ENCODE measurements at places on chromosomes 12 and 14.

- no peaks in the 10 kb centered on the region for H3K36me3 ChIP-seq
- no peak for DNase-seq
- no peak overlapping the region for H3K4me3 ChIP-seq
- no peaks in the 10 kb centered on the region for H3K27me3 ChIP-seq
- no peaks in the 10 kb centered on the region for H3K4me1 ChIP-seq
- no peak overlapping the region for H3K27ac ChIP-seq
Measured at GRCh38 chr12:10115890-10116289, 14.1 kb downstream of the CLEC7A start.

- H3K4me1 ChIP-seq, result no peaks in the 10 kb centered on the region
- no peak for DNase-seq
- no peak overlapping the region for H3K4me3 ChIP-seq
- no peak overlapping the region for H3K27ac ChIP-seq
Measured at GRCh38 chr12:119020406-119021360, 39.3 kb downstream of the SRRM4 start.

GRCh38 chr12:58925751-58926150 lies 5.4 kb upstream of the LRIG3 start:
- DNase-seq, result no peak
- no peaks in the 10 kb centered on the region for H3K4me1 ChIP-seq
- no peak overlapping the region for H3K4me3 ChIP-seq
- H3K27me3 ChIP-seq, result no peaks in the 10 kb centered on the region
- H3K36me3 ChIP-seq, result no peaks in the 10 kb centered on the region
- no peak overlapping the region for H3K27ac ChIP-seq

DNA sequence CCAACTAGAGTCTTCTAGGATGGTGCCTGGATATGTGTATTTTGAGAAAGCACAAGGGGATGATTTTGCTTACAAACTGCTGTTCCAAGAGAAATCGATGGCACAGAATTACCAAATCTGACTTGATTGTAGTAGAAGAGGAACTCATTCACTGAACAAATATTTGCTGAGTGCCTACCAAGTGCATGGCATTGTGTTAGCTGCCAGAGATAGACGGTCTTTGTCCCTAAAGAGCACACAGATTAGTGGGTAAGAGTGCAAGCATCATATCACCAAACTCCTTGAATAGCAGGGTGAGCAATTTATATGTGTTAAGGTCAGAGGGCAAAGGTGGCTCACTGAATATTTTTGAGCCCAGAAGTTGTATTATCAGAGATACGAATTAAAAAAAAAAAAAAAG lies 3.5 kb upstream of the FOXN3 start:
- H3K4me1 ChIP-seq, result no peaks in the 10 kb centered on the region
- H3K36me3 ChIP-seq, result no peaks in the 10 kb centered on the region
- DNase-seq, result no peak
- H3K27me3 ChIP-seq, result no peaks in the 10 kb centered on the region
- H3K4me3 ChIP-seq, result no peak overlapping the region
- H3K27ac ChIP-seq, result no peak overlapping the region

DNA sequence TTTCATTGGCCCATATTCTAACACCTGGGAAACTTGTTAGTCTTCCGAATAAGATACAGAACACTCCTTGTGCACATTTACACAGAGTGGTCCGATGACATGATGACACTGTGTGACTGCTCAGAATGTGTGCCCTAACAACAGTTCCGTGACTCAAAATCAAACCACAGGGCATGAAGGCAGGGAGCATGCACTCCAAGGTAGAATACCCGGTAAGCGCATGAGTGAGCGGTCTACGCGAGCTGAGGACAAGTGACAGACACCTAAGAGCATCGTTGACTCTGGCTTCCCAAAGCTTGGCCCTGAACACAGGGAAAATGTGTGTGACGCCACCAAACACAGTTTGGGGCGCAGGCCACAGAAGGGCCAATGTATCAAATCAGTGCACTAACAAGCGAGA lies 18.6 kb downstream of the CLIP1 start:
- H3K4me1 ChIP-seq, result peaks cover 37% of the 10 kb centered on the region
- DNase-seq, result no peak
- H3K27me3 ChIP-seq, result no peaks in the 10 kb centered on the region
- H3K36me3 ChIP-seq, result no peaks in the 10 kb centered on the region
- H3K27ac ChIP-seq, result no peak overlapping the region

DNA sequence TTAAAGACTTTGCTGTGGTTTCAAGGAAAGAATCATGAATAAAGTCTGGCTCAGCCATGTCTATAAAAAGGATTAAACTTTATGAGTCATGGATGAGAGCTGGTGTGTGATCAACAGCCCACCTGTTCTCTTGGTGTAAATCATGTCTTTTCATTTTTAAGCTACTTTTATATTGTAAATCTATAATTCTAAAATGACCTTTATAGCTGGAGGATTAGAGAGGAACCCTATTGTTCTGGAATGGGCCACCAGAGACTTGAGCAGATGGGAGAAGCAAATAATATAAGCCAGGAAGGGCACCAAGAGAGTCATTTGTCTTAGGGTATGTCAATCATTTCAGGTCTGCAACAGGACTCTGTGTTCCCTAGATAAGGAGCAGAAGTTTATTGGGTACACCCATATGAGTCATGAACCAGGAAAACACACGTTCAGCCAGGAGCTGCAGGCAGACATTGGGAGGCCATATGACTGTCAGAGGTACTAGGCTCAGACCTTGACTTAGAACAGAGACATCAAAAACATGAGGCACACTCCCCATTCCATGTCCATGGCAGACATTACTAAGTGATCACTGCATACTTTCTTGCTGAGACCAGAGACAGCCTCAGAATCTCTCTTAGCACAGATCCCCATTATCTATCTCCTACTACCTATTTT lies 49.3 kb downstream of the NDUFA12 start:
- DNase-seq, result no peak
- H3K36me3 ChIP-seq, result no peaks in the 10 kb centered on the region
- H3K4me1 ChIP-seq, result no peaks in the 10 kb centered on the region
- H3K27ac ChIP-seq, result no peak overlapping the region

DNA sequence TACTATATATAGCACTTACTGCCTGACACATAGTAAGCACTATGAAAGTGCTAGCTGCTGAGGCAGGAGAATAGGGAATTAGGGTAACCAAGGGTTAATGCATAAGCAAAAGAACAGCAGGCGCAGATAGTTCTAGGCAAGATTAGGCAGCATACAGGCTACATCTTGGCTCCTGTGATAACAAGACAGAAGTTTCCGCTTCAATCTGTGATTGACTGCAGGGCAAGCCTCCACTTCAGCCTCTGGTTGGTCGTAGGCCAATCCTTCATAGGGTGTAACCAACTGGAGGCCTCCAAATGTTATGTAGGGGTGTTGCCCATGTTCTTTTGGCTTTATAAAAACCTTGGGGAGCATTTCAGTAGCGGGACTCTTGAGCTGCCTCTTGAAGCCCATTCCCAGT lies 46.9 kb downstream of the KLHL28 start:
- no peaks in the 10 kb centered on the region for H3K4me1 ChIP-seq
- no peaks in the 10 kb centered on the region for H3K27me3 ChIP-seq
- H3K4me3 ChIP-seq, result peak overlapping the region; percentile 13
- no peaks in the 10 kb centered on the region for H3K36me3 ChIP-seq

GRCh38 chr12:31749024-31749704 lies 20.3 kb upstream of the AMN1 start:
- H3K36me3 ChIP-seq, result no peaks in the 10 kb centered on the region
- no peak overlapping the region for H3K4me3 ChIP-seq
- H3K4me1 ChIP-seq, result no peaks in the 10 kb centered on the region
- DNase-seq, result peak; percentile 67
- no peak overlapping the region for H3K27ac ChIP-seq

DNA sequence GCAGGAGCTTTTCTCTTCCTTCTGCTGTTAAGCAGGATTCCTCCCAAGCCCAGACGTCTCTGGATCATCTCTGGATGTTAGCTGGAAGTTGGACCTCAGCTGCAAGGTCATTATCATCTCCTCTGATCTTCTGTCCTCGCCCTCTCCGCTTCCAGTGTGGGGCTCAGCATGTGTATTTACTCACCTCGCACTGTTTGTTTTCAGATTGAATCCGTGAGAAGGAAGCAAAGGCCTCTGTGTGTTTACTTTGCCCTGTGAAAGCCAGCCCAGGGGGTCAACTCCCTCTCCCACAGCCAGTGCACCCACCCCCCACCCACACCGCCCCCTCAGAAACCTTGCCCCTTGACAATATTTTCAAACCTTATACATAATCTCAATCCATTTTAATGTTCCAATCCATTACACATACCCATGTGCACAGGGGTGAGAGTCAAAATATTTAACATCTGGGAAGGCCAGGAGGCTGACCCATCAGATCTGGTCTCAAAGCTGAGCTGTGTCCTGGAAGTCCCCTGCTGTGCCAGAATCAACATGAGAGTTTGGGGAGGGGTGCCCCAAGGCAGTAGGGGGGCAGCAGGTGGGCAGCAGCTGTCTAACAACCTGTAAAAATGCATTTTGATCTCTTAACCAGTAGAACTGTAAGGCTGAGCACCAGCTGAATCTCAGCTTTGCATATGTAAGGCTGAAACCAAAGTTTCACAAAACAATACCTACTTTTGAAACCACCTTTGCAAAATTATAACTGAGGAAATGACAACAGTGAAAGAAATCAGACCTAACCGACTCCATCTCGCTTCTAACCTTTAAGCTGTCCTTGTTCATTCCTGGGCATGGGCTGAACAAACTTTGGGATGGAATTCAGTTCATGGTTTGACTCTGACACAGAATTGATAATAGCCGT lies 157.9 kb downstream of the ZNF664 start:
- no peaks in the 10 kb centered on the region for H3K36me3 ChIP-seq
- no peaks in the 10 kb centered on the region for H3K4me1 ChIP-seq
- H3K27ac ChIP-seq, result no peak overlapping the region
- no peaks in the 10 kb centered on the region for H3K27me3 ChIP-seq
- no peak for DNase-seq
- no peak overlapping the region for H3K4me3 ChIP-seq

GRCh38 chr12:44497044-44497443 lies 379.1 kb downstream of the NELL2 start:
- no peaks in the 10 kb centered on the region for H3K27me3 ChIP-seq
- no peak overlapping the region for H3K27ac ChIP-seq
- H3K4me3 ChIP-seq, result no peak overlapping the region
- DNase-seq, result no peak

- no peak overlapping the region for H3K4me3 ChIP-seq
- H3K27me3 ChIP-seq, result no peaks in the 10 kb centered on the region
- H3K36me3 ChIP-seq, result no peaks in the 10 kb centered on the region
- H3K27ac ChIP-seq, result no peak overlapping the region
Measured at GRCh38 chr12:106281804-106282203, 20.7 kb upstream of the TCP11L2 start.

- H3K27ac ChIP-seq, result no peak overlapping the region
- H3K4me3 ChIP-seq, result no peak overlapping the region
- no peaks in the 10 kb centered on the region for H3K4me1 ChIP-seq
- H3K36me3 ChIP-seq, result peaks cover 17% of the 10 kb centered on the region
- H3K27me3 ChIP-seq, result no peaks in the 10 kb centered on the region
Measured at GRCh38 chr14:91977884-91978283, 30.4 kb upstream of the FBLN5 start.

DNA sequence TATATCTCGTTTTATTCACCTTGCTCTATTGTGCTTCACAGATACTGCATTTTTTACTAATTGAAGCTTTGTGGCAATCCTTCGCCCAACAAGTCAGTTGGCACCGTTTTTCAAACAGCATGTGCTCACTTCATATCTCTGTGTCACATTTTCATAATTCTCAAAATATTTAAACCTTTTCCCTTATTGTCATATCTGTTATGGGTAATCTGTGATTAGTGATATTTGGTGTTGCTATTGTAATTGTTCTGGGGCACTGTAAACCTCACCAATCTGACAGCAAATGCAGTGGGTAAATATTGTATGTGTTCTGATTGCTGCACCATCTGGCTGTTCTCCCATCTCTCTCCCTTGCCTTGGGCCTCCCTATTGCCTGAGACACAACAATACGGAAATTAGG lies 191.3 kb downstream of the BTG1 start:
- no peak for DNase-seq
- H3K27ac ChIP-seq, result no peak overlapping the region
- H3K36me3 ChIP-seq, result no peaks in the 10 kb centered on the region
- H3K27me3 ChIP-seq, result no peaks in the 10 kb centered on the region
- no peaks in the 10 kb centered on the region for H3K4me1 ChIP-seq

- peaks cover 8% of the 10 kb centered on the region for H3K4me1 ChIP-seq
- no peaks in the 10 kb centered on the region for H3K27me3 ChIP-seq
- peak; percentile 68 for DNase-seq
- no peak overlapping the region for H3K4me3 ChIP-seq
- no peaks in the 10 kb centered on the region for H3K36me3 ChIP-seq
Measured at GRCh38 chr12:31369712-31370521, 44.0 kb upstream of the SINHCAF start.

DNA sequence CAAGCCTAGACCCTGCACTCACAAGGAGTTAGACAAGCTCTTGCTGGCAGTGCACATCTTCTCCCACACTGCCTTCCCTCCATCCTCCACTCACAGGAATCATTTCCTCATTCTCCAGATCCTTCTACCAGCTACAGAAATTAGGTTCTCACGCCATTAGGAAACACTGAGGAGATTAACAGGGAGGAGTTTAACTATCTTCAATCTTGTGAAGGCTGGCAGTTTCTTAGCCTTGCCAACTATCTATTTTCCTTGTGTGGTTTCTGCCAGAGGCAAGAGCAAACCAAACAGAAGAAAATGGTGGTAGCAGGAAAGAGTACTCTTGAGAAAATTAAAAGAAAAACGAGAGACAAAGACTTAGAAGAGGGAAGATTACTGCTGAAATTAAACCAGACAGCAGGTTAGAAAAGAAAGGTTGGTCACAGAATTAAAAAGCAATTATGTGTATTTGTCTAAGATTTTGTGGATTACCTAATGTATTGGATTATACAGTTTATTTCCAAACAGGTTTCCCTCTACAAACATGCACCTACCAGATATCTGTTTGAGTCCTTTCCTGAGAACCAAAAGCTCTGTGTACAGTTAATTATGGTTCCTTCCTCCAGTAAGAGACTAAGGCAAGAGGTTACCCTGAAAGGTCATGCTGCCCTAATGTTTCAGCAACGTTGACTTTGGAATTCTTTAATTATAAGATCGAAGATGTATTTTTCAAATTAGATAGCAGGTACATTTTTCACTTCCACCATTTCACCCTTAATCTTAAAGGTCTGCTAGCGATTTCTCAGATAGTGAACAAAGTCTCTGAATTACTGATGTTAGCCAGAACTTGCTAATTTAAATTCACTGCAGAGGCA lies 5.0 kb downstream of the RERG start:
- H3K4me1 ChIP-seq, result peaks cover 19% of the 10 kb centered on the region
- peak overlapping the region; percentile 55 for H3K27ac ChIP-seq
- no peaks in the 10 kb centered on the region for H3K27me3 ChIP-seq
- no peak overlapping the region for H3K4me3 ChIP-seq

GRCh38 chr14:33696165-33696564 lies 254.7 kb downstream of the EGLN3 start:
- no peak overlapping the region for H3K27ac ChIP-seq
- H3K36me3 ChIP-seq, result no peaks in the 10 kb centered on the region
- no peak for DNase-seq
- no peak overlapping the region for H3K4me3 ChIP-seq
- no peaks in the 10 kb centered on the region for H3K4me1 ChIP-seq

- no peaks in the 10 kb centered on the region for H3K27me3 ChIP-seq
- no peaks in the 10 kb centered on the region for H3K4me1 ChIP-seq
- H3K27ac ChIP-seq, result no peak overlapping the region
- no peak overlapping the region for H3K4me3 ChIP-seq
- H3K36me3 ChIP-seq, result peaks cover 40% of the 10 kb centered on the region
Measured at GRCh38 chr12:15648558-15648957, 140.6 kb downstream of the EPS8 start.

Data from right atrium auricular region (tissue), 2 donors.